MCF 10A (cell line): ENCODE measurements at places on chromosomes 2 and 18.

DNA sequence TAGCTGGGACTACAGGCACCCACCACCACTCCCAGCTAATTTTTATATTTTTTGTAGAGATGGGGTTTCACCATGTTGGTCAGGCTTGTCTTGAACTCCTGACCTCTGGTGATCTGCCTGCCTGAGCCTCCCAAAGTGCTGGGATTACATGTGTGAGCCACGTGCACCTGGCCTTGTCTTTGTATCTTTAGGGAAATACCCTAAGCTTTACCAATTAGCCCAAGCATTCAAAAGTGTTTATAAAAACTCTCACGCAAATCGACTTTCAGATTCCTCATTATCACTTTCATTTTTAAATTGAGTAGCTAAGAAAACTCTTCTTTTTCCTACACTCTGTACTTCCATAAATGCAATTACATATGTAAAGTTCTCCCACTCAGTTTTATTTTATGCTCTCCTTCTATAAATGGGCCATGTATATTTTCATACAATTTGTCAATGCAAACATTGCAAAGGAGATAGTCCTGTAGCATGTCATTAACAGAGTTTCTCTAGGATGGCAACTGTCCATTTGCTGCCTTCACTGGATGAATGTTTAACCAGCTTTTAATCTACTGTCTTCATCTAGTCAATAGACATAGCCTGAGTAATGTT, 326.2 kb upstream of the LRATD1 start:
- H3K4me3 ChIP-seq: no peak overlapping the region
- DNase-seq: no peak
- H3K36me3 ChIP-seq: no peaks in the 10 kb centered on the region
- peaks cover 13% of the 10 kb centered on the region for H3K4me1 ChIP-seq
- H3K27me3 ChIP-seq: no peaks in the 10 kb centered on the region
- no peak overlapping the region for H3K27ac ChIP-seq

DNA sequence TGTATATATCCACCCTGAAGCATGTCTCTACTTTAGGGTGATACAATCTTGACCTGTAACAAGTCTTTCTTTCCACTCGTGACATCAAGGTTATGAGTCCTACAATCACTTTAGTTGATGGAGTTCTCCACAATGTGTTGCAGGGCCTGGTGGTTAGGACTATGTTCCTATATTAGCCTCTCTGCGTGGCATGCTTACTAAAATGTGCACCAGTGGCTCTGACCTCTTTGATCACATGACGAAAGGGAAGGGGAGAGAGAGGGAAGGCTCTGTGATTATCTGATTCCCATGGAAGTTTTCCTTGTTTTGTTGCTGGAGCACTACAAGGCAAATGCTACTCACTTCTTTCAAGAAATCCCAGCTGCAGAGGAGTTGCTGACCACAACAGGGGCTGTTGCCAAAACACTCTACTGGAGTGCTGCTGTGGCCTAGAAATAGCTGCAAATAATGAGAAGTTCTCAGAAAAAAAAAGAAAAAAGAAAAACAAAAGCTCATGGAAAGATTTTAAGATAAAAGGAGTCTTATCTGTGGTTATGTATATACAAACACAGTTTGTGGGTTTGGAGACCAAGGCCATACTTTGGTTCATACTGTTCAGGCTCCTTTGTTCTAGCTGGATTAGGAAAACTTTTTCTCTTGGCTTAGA, 272.8 kb upstream of the MMADHC start:
- no peaks in the 10 kb centered on the region for H3K4me1 ChIP-seq
- no peaks in the 10 kb centered on the region for H3K27me3 ChIP-seq
- peak overlapping the region; percentile 36 for H3K27ac ChIP-seq
- no peaks in the 10 kb centered on the region for H3K36me3 ChIP-seq

GRCh38 chr2:101874069-101874468, 117.7 kb upstream of the IL1R2 start:
- no peak for DNase-seq
- no peak overlapping the region for H3K4me3 ChIP-seq
- H3K36me3 ChIP-seq: peaks cover 94% of the 10 kb centered on the region
- no peaks in the 10 kb centered on the region for H3K4me1 ChIP-seq

- H3K36me3 ChIP-seq: no peaks in the 10 kb centered on the region
These were observed 29.4 kb downstream of the ITM2C start for GRCh38 chr2:230893841-230894781.

- H3K27me3 ChIP-seq: no peaks in the 10 kb centered on the region
- H3K4me1 ChIP-seq: no peaks in the 10 kb centered on the region
These were observed 282.2 kb upstream of the ST6GAL2 start for GRCh38 chr2:107168141-107168540.

- no peak overlapping the region for H3K27ac ChIP-seq
- peaks cover 11% of the 10 kb centered on the region for H3K4me1 ChIP-seq
- no peak for DNase-seq
- no peak overlapping the region for H3K4me3 ChIP-seq
These were observed 180.4 kb downstream of the ANKRD30B start for GRCh38 chr18:14928396-14928795.

- DNase-seq: no peak
- H3K36me3 ChIP-seq: peaks cover 75% of the 10 kb centered on the region
These were observed 8.6 kb downstream of the ITPRID2 start for GRCh38 chr2:181900007-181900651.

DNA sequence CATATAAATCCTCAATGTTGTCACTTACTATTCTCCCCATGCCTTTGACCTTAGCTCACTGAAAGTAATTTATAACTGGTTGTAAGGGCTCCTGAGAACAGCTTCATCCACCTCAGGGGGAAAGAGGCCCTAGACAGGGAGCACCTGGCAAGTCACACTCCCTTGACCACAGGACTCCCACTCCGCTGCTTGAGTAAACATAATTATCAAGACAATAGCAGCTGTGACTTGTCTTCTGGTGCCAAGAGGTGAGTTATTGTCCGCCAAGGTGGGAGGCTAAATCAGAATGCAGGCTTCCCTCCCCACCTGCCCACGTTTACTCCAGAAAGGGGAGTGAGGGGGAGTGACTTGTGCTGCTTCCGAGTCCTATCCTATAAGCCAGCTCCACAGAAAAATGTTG, 230.6 kb upstream of the LRATD1 start:
- no peaks in the 10 kb centered on the region for H3K36me3 ChIP-seq
- no peak overlapping the region for H3K4me3 ChIP-seq
- H3K4me1 ChIP-seq: no peaks in the 10 kb centered on the region
- no peak overlapping the region for H3K27ac ChIP-seq

DNA sequence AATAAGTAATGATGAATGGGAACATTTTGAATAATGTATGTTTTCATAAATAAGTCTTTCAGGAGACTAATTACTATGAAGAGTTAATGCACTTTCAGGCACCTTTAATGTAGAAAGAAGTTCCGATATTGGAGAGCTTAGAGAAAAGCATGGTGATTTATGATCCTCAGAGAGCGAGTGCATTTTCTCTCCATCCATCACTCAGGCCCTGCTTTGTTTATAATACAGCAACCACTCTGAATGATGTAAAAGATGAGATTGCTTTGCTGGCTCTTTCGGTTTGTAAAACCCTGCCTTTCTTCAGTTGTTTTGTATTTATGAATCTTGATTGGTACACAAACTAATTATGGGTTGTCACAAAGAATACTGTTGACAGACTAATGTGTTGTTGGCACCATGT, 132.0 kb downstream of the NYAP2 start:
- DNase-seq: no peak
- no peaks in the 10 kb centered on the region for H3K4me1 ChIP-seq
- H3K27ac ChIP-seq: no peak overlapping the region
- no peaks in the 10 kb centered on the region for H3K36me3 ChIP-seq

DNA sequence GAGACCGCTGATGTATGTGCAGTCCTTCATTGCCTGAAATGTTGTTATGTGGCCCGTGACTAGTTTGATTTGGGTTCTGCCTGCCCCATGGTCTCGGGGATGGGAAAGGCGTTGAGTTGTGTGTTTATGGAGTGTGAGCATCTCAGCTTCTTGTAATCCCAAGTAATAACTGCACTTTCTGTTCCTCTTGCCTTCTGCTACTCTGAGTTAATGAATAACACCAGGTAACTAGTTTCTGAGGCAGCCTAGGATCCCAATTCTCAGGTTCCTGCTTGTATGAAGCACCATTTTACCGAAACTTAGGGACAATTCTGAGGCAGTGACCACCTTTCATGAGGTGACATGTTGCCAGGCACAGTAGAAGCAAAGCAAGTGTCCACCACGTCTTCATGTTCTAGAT, 170.0 kb downstream of the ALK start:
- peaks cover 5% of the 10 kb centered on the region for H3K27me3 ChIP-seq
- H3K4me3 ChIP-seq: no peak overlapping the region
- no peaks in the 10 kb centered on the region for H3K36me3 ChIP-seq
- H3K27ac ChIP-seq: no peak overlapping the region
- DNase-seq: no peak

DNA sequence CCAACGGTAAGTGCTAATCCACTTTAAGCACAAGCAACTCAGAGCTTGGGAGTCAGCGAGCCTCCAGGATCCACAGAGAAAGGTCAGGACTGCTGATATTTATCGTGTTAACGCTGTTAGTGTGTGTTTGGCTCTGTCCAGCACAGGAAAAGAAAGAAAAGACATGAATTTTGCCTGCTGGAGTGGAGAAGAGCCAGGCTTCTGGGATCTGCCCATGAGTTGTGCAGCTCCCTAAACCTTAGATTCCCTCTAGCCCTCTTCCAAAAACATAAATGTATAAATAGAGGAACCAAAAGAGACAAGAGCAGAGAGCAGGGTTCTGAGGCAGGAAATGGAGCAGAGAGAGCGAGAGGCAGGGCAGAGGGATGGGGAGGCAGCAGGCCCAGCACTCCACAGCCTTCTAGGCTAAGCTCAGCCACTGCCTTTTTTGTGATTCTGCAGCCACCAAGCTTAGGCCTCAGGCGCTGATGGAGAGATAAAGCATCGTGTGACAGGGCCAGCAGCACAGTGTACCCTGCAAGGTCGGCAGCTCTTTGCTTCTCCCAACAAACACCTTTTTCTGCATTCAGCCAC, 14.5 kb upstream of the MAT2A start:
- H3K36me3 ChIP-seq: no peaks in the 10 kb centered on the region
- H3K4me1 ChIP-seq: no peaks in the 10 kb centered on the region
- no peak overlapping the region for H3K27ac ChIP-seq
- H3K27me3 ChIP-seq: no peaks in the 10 kb centered on the region

DNA sequence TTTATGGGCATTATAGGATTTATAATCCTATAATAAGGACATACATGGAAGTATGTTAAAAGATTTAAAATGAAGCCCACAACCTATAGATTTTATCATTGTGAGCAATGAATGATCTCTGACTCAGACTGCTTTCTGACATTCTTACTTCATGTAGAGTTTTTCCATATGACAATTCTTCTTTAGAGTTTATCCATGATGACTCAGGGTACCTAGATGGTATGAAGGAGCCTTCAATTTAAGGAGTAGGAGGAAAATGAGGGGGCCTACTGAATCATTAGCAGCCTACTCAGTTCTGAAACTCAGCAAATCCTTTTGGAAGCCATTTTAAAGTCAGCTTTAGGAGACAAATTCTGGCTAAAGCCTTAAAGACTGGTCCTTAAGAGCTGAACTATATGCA, 10.4 kb downstream of the PELI1 start:
- H3K4me3 ChIP-seq: no peak overlapping the region
- peak; percentile 44 for DNase-seq
- H3K4me1 ChIP-seq: peaks cover 61% of the 10 kb centered on the region

- DNase-seq: no peak
- no peaks in the 10 kb centered on the region for H3K27me3 ChIP-seq
- no peak overlapping the region for H3K27ac ChIP-seq
- H3K4me1 ChIP-seq: no peaks in the 10 kb centered on the region
- H3K4me3 ChIP-seq: no peak overlapping the region
- no peaks in the 10 kb centered on the region for H3K36me3 ChIP-seq
These were observed 443.2 kb upstream of the ID2 start for GRCh38 chr2:8238521-8239230.

GRCh38 chr2:102239344-102239743, 52.5 kb downstream of the IL1RL2 start:
- peaks cover 6% of the 10 kb centered on the region for H3K4me1 ChIP-seq
- no peak overlapping the region for H3K27ac ChIP-seq
- no peak overlapping the region for H3K4me3 ChIP-seq
- DNase-seq: no peak

- no peaks in the 10 kb centered on the region for H3K27me3 ChIP-seq
- DNase-seq: no peak
- no peak overlapping the region for H3K27ac ChIP-seq
- H3K4me3 ChIP-seq: no peak overlapping the region
- H3K4me1 ChIP-seq: no peaks in the 10 kb centered on the region
These were observed 107.8 kb upstream of the LTBP1 start for GRCh38 chr2:32838949-32839348.

- no peaks in the 10 kb centered on the region for H3K27me3 ChIP-seq
- H3K27ac ChIP-seq: no peak overlapping the region
- no peak for DNase-seq
- H3K36me3 ChIP-seq: no peaks in the 10 kb centered on the region
- no peak overlapping the region for H3K4me3 ChIP-seq
These were observed 6.2 kb downstream of the PAIP2B start for GRCh38 chr2:71220743-71221142.

DNA sequence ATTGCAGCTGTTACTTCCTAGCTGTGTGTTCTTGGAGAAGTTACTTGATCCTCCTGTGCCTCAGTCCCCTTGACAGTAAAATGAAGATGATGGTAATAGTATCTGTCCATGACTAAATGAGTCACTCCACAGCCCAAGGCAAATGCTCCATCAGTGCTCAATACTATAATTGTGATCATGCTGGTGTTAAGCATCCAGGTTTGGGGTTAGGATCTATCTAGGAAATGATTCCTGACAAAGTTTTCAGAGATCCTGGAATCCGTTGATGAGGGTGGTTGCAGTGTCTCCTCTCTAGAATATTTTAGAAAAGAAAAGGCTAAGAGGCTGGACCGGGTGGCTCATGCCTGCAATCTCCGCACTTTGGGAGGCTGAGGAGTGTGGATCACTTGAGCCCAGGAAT, 2.7 kb upstream of the PRELID3A start:
- peaks cover 2% of the 10 kb centered on the region for H3K36me3 ChIP-seq
- H3K27me3 ChIP-seq: peaks cover 18% of the 10 kb centered on the region
- H3K27ac ChIP-seq: no peak overlapping the region
- no peak for DNase-seq
- H3K4me1 ChIP-seq: peaks cover 29% of the 10 kb centered on the region

DNA sequence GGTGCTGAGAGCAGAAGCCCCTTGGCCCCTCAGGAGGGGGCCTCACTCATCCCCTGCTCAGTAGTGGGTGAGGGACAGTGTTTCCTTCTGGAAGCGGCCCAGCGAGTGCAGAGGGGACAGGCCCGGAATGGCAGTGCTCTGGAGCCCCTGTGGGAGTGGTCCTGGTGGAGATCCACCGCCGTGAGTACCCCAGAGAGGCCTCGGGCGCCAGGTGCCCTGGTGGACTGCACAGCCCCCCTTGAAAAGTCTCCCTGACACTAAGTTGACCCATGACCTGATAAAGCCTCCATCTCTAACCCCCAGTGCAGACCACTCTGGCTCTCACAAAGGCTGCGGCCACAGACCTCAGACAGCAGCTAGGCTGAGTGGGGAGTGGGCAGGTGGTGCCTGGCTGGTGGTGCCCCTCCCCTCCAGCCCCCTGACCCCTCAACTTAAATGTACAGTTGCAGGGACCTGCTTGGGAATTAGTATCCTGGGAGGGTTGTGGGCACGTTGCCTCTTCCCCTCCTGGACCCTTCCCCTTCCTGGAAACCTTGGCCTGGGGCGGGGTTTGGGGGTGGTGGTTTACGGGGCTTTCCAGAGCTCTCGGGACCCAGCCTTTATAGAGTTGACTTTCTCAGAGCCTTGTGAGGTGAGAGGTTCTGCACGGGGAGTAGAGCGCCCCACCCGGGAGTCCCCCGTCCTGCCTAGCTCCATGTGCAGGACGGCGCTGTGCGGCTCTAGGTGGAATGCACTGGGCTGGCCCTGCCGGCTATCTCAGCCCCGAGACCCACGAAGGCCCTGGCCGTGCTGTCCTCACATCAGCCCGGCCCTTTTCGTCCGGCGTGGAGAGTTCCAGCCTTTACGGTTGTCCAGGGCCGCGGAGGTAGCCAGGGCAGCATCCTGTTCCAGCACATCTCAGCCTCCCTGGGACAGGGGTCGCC, 62.7 kb downstream of the RTP5 start:
- H3K36me3 ChIP-seq: no peaks in the 10 kb centered on the region
- H3K27ac ChIP-seq: no peak overlapping the region
- no peaks in the 10 kb centered on the region for H3K4me1 ChIP-seq
- DNase-seq: no peak
